ENCODE measurements at places on chromosomes 4 and X. TPM values are rescaled to one million over a fixed set of nuclear protein-coding genes. Genes with fewer than 3 reads are reported as not detected.

The CORIN gene
- 31.1 TPM for polyA plus RNA-seq

The GYPB gene
- not detected for polyA plus RNA-seq

The PNCK gene
- polyA plus RNA-seq: not detected

The PHKA2 gene
- 12.3 TPM for polyA plus RNA-seq

DNA sequence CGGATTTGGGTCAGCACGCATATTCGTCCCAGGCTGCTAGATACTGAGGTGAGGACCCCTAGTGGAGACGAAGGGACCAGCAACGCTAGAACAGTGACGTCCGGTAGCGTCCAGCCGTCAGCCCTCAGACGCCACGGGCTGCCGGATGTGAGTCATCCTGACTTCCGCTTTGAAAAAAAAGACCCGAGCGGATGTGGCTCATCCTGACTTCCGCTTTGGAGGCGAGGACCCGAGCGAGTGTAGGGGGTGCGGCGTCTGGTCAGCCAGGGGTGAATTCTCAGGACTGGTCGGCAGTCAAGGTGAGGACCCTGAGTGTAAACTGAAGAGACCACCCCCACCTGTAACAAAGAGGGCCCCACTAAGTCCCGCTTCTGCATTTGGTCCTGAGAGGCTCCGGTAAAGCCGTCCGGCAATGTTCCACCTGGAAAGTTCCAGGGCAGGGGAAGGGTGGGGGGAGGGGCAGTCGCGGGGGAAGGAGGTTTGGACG, at the start of gene MAGEB2:
Gene MAGEB2 (plus strand): TSS at position 207 of the 487 bp plus-strand sequence. CDS start 3,018 bp downstream, outside the sequence.
- DNase-seq: no peak

GRCh38 chr4:97073194-97073593, 1070.1 kb downstream of the STPG2 start:
- DNase-seq: no peak

DNA sequence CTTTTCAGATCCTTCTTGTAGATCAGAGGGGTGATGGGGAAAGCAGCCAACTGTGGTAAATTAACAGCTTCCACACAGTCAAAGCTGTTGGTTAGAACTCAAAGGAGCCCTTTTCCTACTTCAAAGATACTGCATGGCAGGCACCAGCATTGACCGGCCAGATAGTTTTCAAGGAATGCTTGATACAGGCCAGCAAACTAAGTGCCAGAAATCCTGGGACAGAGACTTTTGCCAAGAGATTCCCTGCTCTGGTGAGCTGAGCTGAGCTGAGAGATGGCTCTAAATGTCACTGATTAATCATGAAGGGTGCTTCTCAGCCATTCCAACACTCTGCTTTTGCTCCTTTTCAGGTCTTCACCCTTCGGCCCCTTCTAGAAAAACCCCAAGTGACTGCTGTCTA, 131.6 kb upstream of the MED14 start:
- no peak for DNase-seq

DNA sequence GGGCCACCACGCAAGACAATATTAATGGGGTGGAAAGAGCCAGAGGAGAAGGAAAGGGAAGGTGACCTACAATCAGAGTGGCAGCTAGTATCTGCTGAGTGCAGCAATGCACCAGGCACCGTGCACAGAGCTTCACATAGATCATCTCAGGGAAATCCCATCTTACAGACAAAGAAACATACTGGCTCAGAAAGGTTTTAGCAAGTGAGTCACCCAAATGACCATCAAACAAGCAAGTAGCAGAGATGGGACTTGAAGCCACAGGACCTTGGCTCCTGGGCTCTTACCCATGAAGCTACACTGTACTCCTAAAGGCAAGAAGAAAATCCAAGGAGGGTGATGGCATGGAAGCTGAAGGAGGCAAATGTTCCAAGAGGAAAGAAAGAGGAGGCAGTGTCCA, 6.8 kb downstream of the ANXA5 start:
- DNase-seq: no peak

DNA sequence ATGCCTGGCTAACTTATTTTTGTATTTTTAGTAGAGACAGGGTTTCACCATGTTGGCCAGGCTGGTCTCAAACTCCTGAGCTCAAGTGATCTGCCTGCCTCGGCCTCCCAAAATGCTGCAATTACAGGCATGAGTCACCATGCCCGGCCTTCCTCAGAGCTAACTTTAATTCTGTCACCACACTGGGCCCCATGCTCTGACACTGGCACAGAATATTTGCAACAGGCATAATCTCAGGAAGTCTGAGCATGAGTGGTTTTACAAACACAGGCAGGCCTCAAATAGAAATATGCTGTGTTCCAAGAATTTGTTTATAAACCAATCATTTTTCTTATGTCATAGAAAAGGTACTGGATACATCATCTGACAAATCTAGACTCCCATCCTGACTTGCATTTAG, 32.7 kb upstream of the FAM9C start:
- DNase-seq: no peak

DNA sequence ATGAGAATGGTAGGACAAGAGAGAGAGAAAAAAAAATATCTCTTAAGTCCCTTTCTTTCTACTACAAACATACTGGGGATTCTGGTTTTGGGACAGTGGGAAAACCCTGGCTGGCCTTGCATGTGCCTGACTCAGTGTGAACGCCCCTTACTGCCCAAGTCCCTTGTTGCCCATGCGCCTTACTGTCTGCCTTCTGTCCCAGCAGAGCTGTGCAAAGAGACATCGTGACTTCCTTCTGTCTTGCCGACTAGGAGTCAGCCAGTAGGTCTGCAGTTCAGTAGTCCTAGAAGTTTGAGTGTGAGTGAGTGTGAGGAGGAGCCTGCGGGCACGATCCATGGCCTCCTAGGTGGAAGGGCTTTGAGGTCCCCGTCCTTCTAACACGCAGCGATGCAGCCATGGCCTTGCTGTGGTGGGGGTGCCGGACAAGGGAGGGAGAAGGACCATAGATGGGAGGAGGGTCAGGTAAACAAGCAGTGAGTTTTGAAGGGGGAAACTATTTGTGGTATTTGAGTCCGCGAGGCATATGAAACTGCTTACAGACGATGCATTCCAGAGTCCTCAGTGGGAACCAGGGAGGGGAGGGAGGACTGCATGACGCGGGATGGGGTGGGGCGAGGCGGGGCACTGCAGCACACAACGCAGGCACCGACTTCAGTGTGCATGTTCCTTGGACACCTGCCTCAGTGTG, at the start of gene XAGE2:
Gene XAGE2 (plus strand): TSS at position 654 of the 688 bp plus-strand sequence. CDS start 994 bp downstream, outside the sequence.
- no peak for DNase-seq

DNA sequence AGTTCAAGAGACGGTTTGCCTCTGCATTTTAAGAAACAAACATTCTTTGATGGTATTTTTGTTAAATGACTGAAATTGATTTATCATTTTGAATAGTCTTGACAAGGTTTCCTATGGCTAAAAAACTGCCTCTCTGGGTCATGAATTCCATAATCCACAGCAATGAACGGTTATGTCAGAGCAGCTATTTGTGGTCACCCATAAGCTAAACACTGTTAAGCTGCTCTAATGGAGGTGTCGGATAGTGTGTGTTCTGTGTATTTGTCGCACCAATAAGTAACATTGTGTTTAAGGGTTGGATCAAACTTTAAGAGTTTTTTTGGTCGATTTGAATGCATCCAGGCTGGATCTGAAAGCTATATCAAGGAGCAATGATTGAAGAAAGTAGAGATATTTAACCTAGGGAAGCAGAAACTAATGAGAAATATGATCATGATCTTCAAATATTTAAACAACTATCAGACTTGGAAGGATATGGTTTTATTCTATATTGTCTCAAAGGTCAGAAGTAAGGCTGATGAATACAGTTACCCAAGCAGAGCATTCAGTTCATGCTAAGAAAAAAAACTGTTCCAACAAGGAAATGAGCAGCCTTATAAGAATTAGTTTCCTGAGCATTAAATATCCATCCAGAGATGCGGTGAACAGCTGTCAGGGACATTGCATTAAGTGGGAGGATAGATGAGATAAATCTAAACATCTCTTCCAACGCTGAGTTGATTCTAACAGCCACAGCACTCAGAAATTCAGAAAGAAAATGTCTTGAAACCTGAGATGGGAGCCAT, 232.3 kb upstream of the RPS6KA3 start:
- peak; percentile 24 for DNase-seq

GRCh38 chr4:80192937-80193336, 4.4 kb upstream of the PRDM8 start:
- DNase-seq: peak; percentile 70

DNA sequence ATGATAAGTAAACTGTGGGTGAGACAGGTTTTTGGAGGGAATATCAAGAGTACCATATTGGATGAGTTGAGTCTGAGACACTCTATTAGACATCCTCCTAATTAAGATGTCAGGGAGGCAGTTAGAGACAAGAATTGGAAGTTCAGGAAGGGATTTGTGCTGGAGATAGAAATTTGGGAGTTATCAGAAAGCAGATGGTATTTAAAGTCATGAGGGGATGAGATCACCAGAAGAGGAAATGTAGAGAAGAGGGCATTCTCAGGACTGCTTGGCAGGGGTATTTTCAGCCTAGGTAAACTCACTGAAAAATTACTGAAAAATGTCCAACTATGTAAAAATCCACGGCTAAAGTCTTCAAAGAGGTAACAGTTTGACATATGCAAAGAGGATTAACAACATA, 161.6 kb upstream of the PGRMC2 start:
- DNase-seq: no peak

GRCh38 chr4:185332575-185333464, 62.9 kb downstream of the LRP2BP start:
- no peak for DNase-seq

- no peak for DNase-seq
These were observed 52.4 kb downstream of the GAK start for GRCh38 chr4:879729-880077.

DNA sequence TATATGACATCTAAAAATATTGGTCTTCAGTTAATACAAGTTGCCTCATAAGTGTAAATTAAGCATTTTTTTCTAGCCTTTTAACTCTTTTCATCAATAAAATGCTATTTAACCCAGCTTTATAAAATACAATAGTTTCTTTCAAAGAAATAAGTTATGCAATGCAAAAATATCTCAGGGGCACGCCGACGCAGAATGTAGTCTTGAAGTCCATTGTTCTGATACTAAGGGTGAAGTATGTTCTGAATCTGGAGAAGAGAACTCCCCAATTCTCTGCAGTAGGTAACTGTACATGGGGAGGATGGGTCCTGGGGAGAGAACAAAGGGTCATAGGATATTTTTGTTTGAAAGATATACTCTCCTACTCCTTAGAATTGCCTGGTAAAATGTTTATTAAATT, 256.6 kb upstream of the NDST4 start:
- DNase-seq: no peak

DNA sequence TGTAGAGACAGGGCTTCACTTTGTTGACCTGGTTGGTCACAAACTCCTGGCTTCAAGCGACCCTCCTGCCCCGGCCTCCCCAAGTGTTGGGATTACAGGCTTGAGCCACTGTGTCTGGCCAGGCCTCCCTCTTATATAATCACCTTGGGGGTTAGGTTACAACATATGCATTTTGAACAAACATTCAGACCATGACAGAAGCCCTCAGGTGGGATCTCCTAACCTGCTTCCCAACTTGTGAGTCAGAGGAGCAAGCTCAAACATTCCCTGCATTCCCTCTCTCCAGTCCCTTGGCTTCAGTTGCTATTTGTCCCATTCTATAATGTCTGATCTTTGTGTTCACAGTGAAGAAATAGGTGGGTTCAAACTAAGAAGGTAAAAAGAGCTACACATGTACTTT, 76.5 kb upstream of the NRK start:
- DNase-seq: no peak

- DNase-seq: no peak
These were observed 50.1 kb upstream of the SGMS2 start for GRCh38 chr4:107774681-107775080.

- no peak for DNase-seq
These were observed 14.7 kb downstream of the CWH43 start for GRCh38 chr4:49000806-49001205.

DNA sequence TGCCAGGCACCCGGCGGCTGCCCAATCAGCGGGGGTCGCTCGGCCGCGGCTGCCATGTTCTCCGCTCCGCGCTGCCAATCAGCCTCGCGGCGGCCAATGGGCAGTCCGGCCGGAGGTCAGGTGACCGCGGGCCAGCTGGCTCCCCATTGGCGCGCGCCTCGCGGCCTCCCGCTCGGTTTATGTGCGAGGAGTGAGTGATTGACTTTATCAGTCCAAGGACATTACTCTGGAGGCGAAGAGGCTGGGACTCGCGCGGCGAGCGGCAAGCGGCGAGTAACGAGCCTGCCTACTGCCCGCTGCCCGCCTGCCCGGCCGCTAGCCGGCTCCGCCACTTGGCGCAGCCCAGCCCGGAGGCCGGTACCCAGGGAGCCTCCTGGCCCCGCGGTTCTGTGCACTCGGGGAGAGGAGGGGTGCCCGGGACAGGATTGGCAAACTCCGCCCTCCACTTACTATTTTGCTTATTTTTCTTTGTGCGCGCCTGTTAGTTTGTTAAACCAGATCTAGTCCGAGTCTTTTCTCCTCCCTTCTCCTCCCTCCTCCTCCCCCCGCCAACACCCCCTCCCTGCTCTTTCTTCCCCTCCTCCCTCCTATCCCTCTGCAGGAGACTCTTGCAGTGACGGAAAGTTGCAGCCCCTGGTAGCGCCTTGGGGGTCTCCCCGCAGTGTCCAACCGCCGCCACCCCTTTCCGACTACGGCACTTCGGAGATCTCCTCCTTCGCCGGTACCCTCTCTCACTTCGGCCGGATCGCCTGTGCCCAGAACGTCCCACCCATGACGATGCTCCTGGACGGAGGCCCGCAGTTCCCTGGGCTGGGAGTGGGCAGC, at the start of gene ZIC3:
Gene ZIC3 (plus strand): TSS at position 207 of the 825 bp plus-strand sequence. CDS start 565 bp downstream, at position 772.
- DNase-seq: no peak

DNA sequence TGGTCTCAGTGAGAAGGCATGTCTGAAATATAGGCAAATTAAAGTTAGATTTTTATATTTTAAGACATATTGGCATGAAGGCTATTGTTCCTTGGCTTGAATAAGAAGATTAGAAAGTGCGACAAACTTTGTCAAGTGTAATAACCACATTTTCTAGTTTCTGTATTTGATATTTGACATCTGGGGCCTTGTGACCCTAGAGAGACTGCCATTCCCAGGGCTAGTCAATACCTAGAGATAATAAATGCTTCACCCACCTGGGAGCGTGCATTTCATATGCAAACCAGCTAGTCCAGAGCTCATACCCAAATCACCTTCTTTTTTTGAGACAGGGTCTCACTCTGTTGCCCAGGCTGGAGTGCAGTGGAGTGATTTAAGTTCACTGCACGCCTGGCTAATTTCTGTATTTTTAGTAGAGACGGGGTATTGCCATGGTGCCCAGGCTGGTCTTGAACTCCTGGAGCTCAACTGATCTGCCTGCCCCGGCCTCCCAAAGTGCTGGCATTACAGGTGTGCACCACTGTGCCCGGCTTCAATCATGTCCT, 62.6 kb downstream of the COQ2 start:
- no peak for DNase-seq

DNA sequence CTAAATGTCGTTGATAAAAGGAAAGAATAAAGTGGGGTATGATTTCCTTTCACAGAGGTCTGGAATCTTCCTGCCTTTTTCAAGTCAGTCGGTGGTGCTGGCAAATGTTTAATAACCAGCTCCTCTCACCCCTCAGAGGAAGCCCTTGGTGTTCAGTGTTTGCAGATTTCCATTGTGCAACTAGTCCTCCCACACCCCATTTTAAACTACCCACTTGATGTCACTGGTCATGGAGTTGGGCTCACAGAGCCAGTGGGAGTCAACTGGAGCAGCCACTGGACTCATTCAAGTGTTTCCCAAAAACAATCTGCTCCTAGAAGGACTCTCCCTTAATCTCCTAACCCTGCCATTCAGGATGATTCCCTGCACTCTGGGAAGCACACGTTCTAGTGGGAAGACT, 149.2 kb downstream of the PTTG2 start:
- DNase-seq: no peak
